ENCODE measurements at places on chromosomes 11 and 22. TPM values are rescaled to one million over a fixed set of nuclear protein-coding genes. Genes with fewer than 3 reads are reported as not detected.

The NCF4 gene
- 33.6 TPM for total RNA-seq

The PIH1D2 gene
- total RNA-seq, result 1.8 TPM

The SYT8 gene
- not detected for total RNA-seq

The PTGDR2 gene
- total RNA-seq, result 1.1 TPM

The TRIM64C gene
- not detected for total RNA-seq

The KRTAP5-9 gene
- total RNA-seq, result not detected

The MTMR2 gene
- 18.2 TPM for total RNA-seq

The MALAT1 gene
- 11,614 TPM for total RNA-seq

The NXPE4 gene
- total RNA-seq, result not detected

The PHF21B gene
- not detected for total RNA-seq

The DDTL gene
- 0.84 TPM for total RNA-seq

The TOM1 gene
- total RNA-seq, result 95.7 TPM

The OR2D2 gene
- 1.1 TPM for total RNA-seq

The SUSD2 gene
- total RNA-seq, result 2.3 TPM

The CASP12 gene
- total RNA-seq, result 0.65 TPM

The OR10AG1 gene
- not detected for total RNA-seq

The KCNQ1OT1 gene
- total RNA-seq, result 4.3 TPM

The ZP1 gene
- 2.2 TPM for total RNA-seq

The FAM181B gene
- total RNA-seq, result not detected

The SLC22A8 gene
- not detected for total RNA-seq

GRCh38 chr22:21443735-21444421 lies 23.3 kb upstream of the TMEM191C start:
- no peak for DNase-seq

DNA sequence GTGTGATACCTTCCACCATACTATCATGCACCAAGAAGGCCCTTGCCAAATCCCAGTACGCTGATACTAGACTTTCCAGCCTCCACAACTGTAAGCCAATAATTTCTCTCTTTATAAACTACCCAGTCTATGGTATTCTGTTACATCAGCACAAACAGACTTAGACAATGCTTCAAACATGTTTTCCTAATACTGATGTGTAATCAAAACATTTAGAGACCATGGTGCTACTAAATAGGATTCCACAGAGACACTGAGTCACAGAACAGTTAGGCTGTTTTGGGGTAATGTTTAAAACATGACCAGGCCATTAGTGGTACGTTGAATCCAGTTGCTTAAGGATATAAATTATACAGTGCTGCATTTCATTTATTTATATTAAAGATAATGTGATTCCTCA lies 103.7 kb downstream of the PICALM start:
- no peak for DNase-seq

- DNase-seq, result no peak
Measured at GRCh38 chr11:114057605-114058004, 1.9 kb upstream of the ZBTB16 start.

DNA sequence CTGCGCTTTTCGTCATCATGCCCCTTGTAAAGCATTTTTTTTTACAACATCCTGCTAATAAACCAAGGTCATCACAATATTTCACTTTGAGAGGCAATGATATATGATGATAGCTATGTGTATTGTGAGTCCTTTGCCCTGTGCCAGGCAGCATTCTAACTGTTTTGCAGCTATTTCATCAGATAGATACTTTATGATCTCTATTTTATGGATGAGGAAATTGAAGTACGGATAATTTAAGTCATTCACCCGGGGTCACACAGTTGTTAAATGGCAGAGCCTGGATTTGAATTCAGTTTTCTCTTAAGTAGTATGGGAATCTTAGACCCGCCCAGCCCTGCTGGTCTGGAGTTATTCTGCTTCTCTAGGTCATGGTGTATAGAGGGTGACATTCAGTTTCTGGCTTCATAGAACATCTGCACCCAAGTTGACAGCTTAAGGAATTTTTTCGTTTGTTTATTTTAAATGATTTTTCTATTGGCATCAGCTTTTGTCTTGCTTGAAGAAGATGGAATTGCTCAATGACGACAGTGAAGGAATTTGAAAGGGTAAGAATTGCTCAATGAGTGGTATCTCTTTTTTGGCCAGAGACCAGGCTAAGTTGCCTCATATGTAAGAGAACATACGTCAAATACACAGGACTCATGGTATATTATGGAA lies 926 bp downstream of the PRR5L start:
- no peak for DNase-seq

DNA sequence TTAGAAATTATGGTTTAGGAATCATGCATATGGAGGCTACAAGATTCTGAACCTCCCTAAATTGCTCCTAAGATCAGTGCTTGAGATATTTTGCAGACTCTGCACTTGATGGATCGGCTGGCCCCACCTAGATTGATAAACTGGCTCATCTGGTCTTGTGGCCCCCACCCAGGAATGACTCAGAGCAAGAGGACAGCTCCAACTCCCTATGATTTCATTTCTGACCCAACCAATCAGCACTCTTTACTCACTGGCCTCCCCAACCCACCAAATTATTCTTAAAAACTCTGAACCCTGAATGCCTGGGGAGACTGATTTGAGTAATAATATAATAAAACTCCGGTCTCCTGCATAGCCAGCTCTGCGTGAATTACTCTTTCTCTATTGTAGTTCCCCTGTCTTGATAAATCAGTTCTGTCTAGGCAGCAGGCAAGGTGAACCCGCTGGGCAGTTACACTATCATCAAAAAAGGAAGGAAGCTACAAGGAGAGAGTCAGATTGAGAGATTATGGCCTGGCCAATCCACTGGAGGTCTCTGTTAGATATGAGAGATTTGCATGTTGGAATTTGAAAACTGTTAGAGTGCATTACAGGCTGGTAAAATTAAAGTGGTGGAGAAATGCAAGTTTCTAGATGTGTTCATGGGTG lies 245.8 kb downstream of the CSNK2A3 start:
- no peak for DNase-seq

DNA sequence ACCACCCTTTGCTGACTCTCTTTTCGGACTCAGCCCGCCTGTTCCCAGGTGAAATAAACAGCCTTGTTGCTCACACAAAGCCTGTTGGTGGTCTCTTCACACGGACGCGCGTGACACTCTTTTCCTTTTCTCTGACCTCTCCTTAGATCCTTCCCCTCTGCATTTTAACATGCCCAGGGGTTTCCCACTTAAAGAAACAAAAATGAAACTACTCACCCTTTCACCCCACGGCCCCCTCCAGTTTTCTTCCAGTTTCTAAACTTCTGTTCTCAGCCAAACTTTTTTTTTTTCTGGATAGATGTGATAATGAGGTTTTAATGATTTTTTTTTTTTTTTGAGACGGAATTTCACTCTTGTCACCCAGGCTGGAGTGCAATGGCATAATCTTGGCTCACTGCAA lies 32.8 kb upstream of the NUP50 start:
- DNase-seq, result no peak

- no peak for DNase-seq
Measured at GRCh38 chr11:112163875-112164685, at the start of gene IL18. TSS of gene IL18 (minus strand) at chr11:112164094. CDS start at chr11:112155053, 9,041 bp downstream.

DNA sequence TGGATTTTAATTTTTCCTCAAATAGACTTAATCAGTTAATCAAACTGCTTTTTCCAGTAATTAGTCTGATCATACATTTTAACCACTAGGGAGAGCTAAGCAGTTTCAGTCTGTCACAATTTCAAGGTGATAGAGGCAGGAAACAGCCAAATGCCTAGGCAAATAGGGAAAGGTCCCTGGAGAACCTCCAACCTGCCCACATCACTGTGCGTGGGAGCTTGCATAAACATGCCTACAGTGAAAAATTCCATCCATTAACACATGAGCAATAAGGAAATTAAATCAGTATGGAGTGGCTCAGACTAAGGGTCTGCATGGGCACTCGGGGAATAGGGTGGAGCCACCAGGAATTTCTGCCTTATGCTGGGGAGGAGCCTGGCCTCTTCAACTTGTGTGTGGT lies 74.6 kb downstream of the AASDHPPT start:
- DNase-seq, result no peak

DNA sequence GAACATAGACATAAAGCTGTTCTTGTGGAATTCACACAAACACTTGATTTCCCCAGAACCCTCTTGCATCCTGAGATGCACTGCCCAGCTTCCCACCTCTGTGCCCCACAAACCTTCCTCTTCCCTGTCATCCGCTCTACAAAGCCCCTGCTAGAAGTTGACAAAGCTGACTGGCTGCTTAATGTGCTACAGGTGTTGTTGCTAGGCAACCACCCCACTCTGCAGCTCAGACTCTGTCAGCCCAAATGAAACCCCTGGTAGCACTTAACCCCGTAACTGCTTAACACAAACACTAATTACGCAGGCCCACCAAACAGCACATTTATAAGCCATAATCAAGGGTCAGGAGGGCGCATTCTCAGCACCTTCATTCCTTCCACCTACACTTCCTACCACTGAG lies 172.0 kb upstream of the CADM1 start:
- DNase-seq, result no peak

- no peak for DNase-seq
Measured at GRCh38 chr11:76284161-76284560, 77.9 kb upstream of the WNT11 start.

DNA sequence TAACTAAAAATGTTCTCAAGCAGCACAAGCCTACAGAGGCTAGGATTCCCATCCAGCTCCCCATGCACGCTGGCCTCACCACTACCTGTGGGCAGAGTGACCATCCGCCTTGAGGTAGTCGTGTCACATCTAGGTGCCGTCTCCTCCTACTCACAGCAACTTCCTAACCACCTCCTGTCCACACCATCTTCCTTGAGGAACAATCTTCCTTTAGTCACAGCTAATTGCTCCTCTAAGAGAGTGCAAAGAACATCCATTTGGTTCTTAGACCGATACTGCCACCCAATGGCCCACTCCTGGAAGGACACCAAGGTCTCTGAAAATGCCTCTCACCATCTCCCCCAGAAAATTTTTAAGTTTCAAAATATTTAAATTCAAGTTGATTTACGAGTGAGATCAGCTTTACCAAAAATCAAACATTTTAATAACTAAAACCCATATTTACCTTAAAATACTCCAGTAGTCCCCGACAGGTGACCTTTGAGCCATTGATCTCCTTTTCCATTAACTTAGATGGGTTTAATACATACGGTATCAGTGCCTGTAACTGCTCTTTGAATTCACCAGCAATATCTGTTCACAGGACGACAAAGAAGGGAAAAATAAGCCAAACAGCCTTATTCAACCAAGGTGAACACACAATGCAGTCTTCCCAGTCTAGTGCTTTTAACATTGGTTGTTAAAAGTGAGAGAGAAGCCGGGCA lies 21.7 kb upstream of the PLAAT3 start:
- DNase-seq, result no peak

GRCh38 chr11:78660471-78660870 lies 85.8 kb upstream of the NARS2 start:
- DNase-seq, result no peak

GRCh38 chr11:61021661-61022212 lies 50.3 kb downstream of the CD6 start:
- DNase-seq, result no peak

GRCh38 chr11:126415128-126415527 lies 59.6 kb downstream of the ST3GAL4 start:
- DNase-seq, result no peak

- DNase-seq, result no peak
Measured at GRCh38 chr11:108970221-108970991, 305.5 kb downstream of the DDX10 start.

DNA sequence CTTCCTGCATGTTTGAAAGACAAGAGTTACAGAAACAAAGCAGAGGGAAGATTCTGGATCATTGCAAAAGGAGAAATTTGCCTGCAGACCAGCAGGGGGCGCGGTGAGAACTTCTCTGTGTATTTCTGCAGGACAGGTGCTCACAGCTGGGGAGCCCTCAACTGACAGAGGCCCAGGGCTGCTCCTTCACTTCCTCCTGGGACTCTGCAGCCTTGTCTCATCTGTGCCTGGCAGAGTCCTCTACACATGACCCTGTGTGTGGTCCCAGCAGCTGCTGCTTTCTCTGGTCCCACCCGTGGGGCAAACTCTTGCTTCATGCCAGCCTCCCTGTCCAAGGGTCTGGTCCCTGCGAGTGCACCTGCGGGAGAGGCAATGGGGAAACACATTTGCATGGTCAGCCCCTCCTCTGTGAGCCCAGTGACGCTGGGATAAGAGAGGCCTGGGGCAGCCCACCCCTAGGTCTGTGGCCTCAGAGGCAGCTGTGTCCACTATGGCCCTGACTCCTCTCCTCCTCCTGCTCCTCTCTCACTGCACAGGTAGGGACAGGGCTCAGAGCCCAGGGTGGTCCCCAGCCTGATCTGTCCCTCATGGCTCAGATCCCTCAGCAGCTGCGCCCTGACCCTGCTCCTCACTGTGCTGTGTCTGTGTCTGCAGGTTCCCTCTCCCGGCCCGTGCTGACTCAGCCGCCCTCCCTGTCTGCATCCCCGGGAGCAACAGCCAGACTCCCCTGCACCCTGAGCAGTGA lies 43.2 kb upstream of the VPREB1 start:
- DNase-seq, result no peak

- DNase-seq, result no peak
Measured at GRCh38 chr22:27306771-27307170, 494.8 kb downstream of the MN1 start.

- no peak for DNase-seq
Measured at GRCh38 chr11:37182031-37182430, 584.0 kb upstream of the RAG2 start.

- no peak for DNase-seq
Measured at GRCh38 chr11:70220136-70220535, 17.0 kb downstream of the FADD start.

- DNase-seq, result no peak
Measured at GRCh38 chr22:20584872-20585638, 77.6 kb downstream of the MED15 start.

DNA sequence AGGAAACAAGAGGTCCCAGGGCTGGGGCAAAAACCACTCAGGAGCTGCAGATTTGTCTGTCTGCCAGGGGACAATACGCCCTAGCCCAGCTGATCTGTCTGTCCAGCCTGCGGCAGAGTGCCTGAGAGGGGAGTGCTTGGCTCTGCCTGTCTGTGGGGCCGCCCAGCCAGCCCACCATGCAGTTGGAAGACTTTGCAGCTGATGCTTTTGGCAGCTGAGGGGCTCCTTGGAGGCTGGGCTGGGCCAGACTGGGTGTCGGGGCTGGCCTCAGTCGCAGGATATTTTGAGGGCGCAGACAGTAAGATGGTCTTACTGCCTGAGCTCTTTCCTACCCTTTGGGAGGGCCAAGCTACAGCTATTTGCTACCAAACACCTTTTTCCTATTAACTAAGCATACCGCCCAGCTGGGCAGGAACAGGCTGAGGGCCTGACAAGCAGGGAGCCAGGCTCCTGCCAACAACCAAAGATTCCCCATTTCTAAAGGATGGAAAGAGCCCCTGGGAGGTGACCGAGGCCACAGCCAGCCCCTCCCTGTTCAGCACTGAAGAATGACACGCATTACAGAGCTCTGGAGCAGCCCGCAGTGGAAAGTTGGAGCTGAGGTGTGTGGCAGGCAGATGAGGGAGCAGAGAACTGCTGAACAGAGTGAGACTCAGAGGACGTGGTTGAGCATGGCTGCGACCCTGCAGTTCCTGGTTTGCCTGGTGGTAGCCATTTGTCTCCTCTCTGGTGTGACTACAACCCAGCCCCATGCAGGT lies at the start of gene FAM180B:
Gene FAM180B, plus strand, starts transcription at position 581 of the 758 bp plus-strand sequence. Its CDS starts 91 bp downstream, at position 672.
- DNase-seq, result no peak

Data from omental fat pad (tissue), 4 donors.